Activated CD4-positive, alpha-beta T cell treated with anti-CD3 and anti-CD28 coated beads, Interleukin-2, amount 10 ng/mL, durations not matched to agents 7 days and 5 days (primary cell): ENCODE measurements at places on chromosomes 11 and 22.

GRCh38 chr11:28631148-28631547 lies 523.0 kb downstream of the METTL15 start:
- no peak for DNase-seq

DNA sequence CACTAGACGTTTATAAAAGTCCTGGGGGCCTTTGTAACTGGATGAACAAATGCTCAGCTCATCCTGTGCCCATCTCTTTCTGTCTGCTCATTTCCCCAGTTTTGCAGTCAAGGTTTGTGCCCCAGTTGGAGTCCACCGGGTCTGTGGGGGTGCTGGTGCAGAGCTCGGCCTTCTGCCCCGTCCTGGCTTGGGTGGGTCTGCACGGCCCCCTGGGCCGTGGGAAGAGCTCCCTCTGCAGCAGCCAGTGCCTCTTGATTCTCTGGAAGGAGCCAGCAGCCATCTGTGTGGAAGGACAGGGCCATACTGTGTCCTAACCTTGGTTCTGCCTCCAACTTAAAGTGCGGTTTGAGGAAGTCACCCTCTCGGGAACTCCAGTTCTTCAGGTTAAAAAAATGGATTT lies 140.2 kb downstream of the NTM start:
- DNase-seq = no peak

DNA sequence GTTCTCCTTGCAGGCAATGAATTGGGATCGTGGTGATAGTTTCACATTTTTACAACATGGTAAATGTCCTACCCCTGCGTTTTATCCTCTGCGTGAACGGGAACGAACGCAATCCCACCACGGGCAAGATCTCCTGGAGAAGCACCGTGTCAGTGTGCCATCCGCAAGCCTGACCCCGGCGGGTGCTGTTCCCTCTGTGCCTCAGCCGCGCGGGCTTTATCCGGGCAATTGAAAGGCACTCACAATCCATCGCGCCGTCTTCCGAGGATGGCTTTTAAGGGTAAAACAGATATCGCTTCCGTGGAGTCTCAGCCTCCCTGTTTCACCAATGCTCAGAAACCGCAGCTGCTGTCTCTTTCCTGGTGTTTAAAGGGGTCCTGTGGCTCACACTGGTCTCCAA lies 1387.5 kb downstream of the BRD1 start:
- DNase-seq = no peak

GRCh38 chr11:128294001-128294670 lies 293.2 kb downstream of the ETS1 start:
- no peak for DNase-seq

- DNase-seq = no peak
Measured at GRCh38 chr22:39234472-39234787, 10.4 kb downstream of the PDGFB start.

DNA sequence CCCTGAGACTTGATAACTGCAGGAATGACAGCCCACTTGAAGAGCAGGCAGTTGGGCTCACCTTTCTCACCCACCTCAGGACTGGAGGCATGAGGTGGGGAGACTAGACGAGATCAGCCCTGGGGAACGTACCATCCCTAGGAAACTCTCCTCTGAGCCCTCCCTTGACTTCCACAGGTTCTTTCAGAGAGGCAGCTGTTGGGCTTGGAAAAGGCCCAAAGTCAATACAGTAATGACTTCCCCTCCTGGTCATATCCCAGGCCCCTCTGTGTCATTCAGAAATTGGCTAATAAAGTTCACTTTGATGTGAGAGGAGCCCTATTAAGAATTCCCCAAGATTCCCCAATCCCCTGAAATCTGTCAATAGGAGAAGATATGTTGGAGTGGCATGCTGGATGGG lies 5.8 kb upstream of the NECTIN1 start:
- no peak for DNase-seq

DNA sequence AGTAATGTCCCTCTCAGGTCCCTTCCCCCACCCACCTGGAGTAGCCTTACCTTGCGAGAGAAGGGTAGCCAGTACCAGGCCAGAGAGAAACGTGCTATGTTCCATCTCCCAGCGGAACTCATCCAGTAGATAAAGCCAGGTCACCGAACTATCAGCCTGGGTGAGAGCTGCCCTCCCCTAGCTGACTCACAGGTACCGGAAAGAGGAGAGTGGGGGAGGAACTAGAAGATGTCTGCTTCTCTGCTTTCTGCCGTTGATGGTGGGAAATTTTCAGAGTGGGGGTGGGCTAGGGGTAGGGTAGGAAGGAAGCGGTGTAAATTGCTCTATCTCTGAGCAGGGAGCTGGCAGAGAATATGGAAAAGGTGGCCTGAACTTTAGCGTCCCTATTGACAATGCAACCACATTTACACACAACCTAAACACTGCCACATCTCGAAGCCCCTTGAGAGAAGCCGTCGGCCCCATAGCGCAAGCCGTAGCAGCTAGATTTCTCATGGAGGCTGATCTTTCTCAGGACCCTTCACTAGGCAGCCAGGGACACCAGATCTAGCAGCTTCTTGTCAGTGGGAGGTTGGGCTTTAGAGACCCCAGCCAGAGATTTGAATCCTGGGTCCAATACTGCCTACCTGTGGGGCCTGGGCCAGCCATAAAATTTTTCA lies at the start of gene CD3D:
Gene CD3D (minus strand): TSS at position 203 of the 659 bp plus-strand sequence. CDS start 98 bp downstream, at position 105.
- peak; percentile 77 for DNase-seq

GRCh38 chr11:63837739-63838138 lies 1.2 kb upstream of the MARK2 start:
- no peak for DNase-seq

GRCh38 chr11:80827781-80828180 lies 1387.0 kb upstream of the TENM4 start:
- DNase-seq = no peak

DNA sequence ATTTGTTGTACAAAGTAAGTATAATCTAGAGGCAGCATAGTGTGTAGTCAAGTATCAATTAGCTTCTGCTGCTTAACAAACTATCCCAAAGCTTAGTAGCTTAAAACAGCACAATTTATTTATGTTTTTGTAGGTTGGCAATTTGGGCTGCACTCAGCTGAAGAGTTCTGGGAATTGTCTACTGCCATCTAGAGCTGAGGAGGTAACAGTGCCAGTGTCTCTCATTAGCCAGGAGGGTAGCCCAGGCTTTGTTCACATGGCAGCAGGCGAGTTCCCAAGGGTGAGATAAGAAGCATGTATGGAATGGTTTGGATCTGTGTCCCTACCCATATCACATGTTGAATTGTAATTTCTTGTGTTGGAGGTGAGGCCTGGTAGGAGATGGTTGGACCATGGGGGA lies 45.8 kb upstream of the SLN start:
- no peak for DNase-seq

DNA sequence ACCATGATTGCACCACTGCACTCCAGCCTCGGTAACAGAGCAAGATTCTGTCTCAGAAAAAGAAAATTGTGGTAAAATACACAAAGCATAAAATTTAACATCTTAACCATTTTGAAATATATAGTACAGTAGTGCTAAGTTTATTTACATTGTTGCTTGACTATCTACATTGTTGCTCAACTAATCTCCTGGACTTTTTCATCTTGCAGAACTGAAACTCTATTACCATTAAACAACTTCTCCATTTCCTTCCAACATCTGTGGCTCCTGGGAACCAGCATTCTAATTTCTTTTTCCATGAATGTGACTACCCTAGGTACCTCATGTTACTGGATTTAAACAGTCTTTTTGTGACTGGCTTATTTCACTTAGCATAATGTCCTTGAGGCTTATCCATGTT lies 13.5 kb upstream of the VWA5A start:
- no peak for DNase-seq

- DNase-seq = no peak
Measured at GRCh38 chr11:17601676-17602075, 54.6 kb downstream of the OTOG start.

- DNase-seq = no peak
Measured at GRCh38 chr11:116976941-116977570, 121.2 kb downstream of the SIK3 start.

DNA sequence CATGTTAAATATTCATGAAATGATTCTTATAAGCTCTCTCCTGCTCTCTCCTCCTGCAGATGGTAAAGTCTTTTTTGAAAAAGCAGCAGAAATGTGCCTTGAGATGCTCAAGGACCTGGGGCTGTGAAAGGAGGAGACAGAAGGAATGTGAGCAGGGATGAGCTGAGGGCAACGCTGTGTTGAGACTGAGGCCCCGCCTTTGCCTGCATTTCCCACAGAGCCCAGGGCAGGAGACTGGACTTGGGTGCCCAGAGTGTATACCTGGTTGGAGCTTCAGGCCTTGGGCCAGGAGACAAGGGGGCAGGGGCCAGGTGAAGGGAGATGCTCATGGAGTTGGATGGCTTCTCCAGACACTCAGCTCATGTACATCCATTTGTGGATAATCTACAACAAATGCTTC lies 39.2 kb downstream of the CEP164 start:
- DNase-seq = no peak

GRCh38 chr11:75330291-75330690 lies 21.2 kb downstream of the ARRB1 start:
- no peak for DNase-seq

GRCh38 chr11:119121811-119122124 lies 388 bp downstream of the HINFP start:
- DNase-seq = no peak

DNA sequence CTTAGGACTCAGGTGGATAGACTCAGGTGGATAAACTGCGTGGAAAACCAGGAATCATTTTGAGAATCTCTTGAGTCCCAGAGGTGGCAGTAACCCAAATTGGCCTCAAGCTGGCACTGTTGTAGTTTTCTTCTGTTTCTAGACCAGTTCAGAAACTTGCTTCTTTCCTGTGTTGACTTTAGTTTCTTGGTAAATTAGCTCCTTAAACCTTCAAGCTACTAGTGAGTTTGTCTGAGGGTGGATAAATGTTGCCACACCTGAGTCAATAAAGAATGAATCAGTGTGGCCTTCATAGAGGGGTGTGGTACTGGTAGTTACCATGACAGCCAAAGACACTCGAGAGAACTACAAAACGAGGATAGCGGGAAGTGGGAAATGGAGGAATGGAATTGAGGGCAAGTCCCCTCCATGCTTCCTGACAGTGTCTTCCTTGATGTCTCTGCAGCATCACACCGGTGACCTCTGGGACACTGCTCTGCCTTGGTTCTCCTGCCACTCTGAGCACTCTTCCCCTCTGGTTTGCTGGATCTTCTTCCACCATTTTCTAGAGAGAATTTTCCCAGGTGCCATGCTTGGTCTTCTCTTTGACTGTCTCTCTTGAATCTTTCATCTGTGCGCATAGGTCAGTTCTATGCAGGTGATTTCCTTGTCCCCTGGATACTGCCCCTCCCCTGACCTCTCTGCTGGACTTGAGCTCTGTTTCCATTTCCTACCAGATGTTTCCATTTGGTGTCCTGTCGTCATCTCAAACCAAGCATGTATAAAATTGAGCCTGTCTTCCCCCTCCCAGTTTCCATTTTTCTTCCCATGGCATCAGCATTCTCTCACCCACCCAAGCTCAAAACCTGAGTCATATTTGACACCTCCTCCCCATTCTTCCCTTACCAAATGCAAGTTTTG lies 7.2 kb downstream of the POLD4 start:
- peak; percentile 36 for DNase-seq

- DNase-seq = no peak
Measured at GRCh38 chr22:30408388-30409102, 11.7 kb downstream of the SEC14L2 start.

DNA sequence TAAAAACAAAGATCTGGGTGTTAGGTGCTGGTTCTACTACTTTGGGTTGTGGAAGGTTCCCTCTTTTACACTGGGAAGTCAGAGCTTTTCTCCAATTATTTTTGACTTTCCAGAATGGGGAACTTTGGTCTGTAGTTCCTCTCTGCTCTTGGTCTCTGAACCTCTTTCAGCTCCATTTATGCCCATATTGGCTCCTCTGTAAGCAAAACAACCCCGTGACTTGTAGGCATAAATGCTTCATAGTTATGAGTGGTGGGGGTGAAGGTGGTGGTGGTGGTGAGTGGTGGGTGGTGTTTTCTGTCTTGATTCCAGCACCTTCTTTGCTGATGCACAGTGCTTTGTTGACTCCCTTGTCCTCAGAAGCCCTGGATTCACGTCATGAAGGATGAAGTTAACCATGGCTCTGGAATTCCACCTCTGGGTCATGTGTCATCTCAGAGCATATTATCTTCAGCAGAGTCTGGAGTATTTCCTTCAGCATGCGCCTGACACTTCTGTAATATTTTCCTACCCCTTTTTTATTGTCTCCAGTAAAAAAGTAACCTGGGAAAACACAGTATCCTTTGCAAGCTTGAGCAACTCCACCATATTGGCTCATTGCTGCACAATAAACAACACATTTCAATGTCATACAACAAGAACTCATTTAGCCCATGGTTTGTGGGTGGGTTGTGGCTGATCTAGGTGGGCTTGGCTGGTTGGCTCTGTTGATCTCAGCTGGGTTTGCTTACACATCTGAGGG lies 24.1 kb upstream of the GRK3 start:
- no peak for DNase-seq

DNA sequence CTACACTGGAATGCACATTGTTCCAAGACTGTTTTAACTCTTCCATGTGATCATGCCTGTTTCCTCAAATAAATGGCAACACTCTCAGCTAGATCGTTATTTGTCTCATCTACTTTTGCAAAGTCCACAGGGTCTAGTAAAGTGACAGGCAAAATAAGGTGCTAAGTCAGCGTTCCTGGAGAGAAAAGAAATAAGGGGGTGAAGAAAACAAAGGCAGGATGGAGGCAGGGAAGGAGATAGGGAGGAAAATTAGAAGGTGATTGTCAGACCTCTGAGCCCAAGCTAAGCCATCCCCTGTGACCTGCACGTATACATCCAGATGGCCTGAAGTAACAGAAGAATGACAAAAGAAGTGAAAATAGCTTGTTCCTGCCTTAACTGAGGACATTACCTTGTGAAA lies 132.1 kb downstream of the RAB38 start:
- DNase-seq = no peak

GRCh38 chr22:44249376-44250147 lies 63.2 kb downstream of the SHISAL1 start:
- no peak for DNase-seq

DNA sequence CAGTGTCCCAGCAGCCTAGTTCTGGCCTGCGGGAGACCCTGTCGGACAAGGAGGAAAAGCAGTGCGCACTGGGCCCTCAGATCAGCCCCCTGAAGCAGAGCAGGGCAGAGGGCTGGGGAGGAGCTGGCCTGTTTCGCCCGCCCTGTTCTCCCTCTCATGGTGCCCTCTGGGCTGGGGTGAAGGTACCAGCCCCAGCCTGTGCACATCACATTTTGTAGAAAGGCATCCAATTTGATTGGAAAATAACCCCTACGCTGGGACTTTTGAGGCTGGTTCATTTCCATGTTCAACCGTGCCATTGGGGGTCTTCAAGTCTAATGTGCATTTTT lies 832 bp upstream of the NAP1L4 start:
- DNase-seq = no peak
